ENCODE measurements at places on chromosomes 6 and 20. TPM values are rescaled to one million over a fixed set of nuclear protein-coding genes. Genes with fewer than 3 reads are reported as not detected.

DNA sequence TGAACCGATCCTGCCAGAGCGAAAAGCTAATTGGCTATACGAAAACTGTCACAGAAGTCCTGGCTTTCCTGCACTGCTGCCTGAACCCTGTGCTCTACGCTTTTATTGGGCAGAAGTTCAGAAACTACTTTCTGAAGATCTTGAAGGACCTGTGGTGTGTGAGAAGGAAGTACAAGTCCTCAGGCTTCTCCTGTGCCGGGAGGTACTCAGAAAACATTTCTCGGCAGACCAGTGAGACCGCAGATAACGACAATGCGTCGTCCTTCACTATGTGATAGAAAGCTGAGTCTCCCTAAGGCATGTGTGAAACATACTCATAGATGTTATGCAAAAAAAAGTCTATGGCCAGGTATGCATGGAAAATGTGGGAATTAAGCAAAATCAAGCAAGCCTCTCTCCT lies 14.2 kb downstream of the CCR6 start:
- no peaks in the 10 kb centered on the region for H3K27me3 ChIP-seq
- no peak for DNase-seq
- H3K27ac ChIP-seq = no peak overlapping the region
- no peaks in the 10 kb centered on the region for H3K4me1 ChIP-seq
- H3K36me3 ChIP-seq = no peaks in the 10 kb centered on the region

DNA sequence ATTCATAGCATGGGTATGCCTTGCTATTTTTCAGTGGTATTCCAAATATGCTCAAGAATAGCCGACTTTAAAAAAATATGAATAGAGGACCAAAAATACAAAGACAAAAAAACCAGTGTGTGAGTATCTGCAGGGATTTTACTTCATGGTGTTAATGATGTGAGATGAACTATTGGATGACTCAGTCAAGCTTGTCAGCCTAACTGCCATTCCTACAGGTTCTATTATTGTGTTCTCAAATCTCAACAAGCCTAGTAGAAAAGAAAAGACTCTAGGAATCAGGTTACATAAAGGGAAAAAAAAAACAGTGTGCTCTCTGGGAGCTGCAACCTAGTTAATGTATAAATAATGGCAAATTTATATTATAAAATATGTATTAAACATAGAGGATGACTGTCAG lies 588.4 kb upstream of the BTBD3 start:
- H3K27me3 ChIP-seq = no peaks in the 10 kb centered on the region
- no peaks in the 10 kb centered on the region for H3K4me1 ChIP-seq
- H3K27ac ChIP-seq = no peak overlapping the region
- no peak for DNase-seq
- H3K4me3 ChIP-seq = no peak overlapping the region
- no peaks in the 10 kb centered on the region for H3K36me3 ChIP-seq

DNA sequence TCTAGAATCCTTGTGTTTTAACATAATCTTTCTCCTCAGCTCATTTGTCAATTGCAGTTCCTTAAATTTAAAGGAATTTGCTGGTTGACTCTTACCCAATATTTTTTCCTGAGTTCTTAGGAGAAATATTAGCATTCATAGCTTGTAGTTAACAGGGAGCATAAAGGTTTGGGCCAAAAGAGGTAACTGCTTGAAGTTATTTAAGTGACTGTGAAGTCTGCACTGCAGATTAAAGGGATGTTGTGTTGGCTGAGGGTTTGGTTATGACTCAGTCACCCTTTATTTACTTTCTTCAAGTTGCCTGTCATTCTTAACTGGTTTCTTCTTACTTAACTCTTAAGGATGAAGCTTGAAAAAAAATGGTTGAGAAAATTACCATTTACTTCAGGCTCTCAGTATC lies 220.3 kb upstream of the LAMP5 start:
- H3K27me3 ChIP-seq = no peaks in the 10 kb centered on the region
- H3K4me3 ChIP-seq = no peak overlapping the region
- DNase-seq = no peak
- no peaks in the 10 kb centered on the region for H3K4me1 ChIP-seq
- no peaks in the 10 kb centered on the region for H3K36me3 ChIP-seq

GRCh38 chr6:31345026-31345730 lies 11.8 kb downstream of the HLA-B start:
- H3K27me3 ChIP-seq = no peaks in the 10 kb centered on the region
- H3K27ac ChIP-seq = no peak overlapping the region
- no peak overlapping the region for H3K4me3 ChIP-seq
- no peak for DNase-seq

GRCh38 chr6:24721461-24722215 lies 2.7 kb upstream of the C6orf62 start:
- peak overlapping the region; percentile 86 for H3K4me3 ChIP-seq
- no peaks in the 10 kb centered on the region for H3K27me3 ChIP-seq
- H3K36me3 ChIP-seq = no peaks in the 10 kb centered on the region
- no peak for DNase-seq
- peak overlapping the region; percentile 99 for H3K27ac ChIP-seq
- H3K4me1 ChIP-seq = peaks cover 4% of the 10 kb centered on the region

- no peaks in the 10 kb centered on the region for H3K4me1 ChIP-seq
- DNase-seq = no peak
- H3K36me3 ChIP-seq = no peaks in the 10 kb centered on the region
- H3K27me3 ChIP-seq = no peaks in the 10 kb centered on the region
- no peak overlapping the region for H3K4me3 ChIP-seq
- H3K27ac ChIP-seq = no peak overlapping the region
Measured at GRCh38 chr20:24943731-24944130, 5.3 kb upstream of the CST7 start.

- no peaks in the 10 kb centered on the region for H3K36me3 ChIP-seq
- H3K4me3 ChIP-seq = no peak overlapping the region
- no peak overlapping the region for H3K27ac ChIP-seq
- H3K27me3 ChIP-seq = no peaks in the 10 kb centered on the region
Measured at GRCh38 chr20:20211988-20212518, 155.9 kb upstream of the INSM1 start.

DNA sequence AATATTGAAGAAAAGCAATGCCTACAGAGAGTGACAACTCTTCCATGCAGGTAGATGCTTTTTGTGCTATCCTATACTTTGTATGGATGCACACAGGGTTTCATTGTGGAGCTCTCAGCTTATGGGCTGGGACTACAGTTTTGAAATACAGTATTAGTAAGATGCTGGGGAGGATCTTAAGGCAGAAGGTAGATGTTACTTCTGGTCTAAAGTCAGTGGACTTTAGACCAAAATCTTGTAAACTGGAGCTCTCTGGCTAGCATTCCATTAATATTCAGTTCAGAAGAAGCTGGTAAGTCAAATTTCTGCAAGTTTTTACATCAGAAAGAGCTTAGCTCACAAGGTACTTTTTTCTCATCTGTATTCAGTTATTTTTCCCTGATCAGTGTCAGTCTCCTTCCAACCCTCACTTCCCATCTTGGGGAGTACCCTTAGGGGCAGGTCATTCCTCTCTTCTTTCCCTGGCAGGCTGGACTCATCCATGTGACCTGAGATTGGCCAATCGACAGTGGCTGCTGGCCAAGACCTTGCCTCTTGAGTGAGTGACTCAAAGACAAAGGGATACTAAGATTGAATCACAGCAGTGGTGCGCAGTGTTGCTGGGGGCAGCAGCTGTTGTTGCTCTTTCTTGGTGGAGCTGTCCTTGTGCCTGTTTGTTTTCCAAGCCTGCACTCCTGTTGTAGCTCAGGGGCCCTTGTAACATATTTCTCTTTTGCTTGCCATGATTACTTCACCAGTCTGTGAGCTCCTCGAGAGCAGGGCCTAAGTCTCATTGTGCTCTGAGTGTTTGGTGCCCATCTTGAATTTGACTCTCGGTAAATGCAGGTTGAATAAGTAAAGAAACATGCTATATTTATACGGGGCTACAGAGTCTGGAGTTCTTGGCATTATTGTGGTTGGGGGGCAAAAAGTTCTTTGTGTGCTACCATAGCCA lies 2.8 kb upstream of the PHF20 start:
- H3K4me3 ChIP-seq = no peak overlapping the region
- peak overlapping the region; percentile 75 for H3K27ac ChIP-seq

DNA sequence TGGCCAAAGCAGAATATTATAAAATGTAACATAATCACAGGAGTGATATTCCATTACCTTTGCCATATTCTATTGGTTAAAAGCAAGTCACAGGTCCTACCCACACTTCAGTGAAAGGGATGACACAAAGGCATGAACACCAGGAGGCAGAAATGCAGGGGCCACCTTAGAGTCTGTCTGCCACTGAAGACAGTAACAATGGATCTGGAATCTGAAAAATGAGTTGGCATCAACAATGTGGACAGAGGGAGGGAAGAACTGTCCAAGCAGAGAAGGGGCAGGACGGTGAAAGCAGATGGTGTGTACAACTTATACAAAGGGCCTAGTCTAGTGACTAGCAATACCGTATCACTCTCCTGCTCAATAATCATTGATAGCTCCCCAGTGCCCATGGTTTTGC lies 6.6 kb upstream of the LPIN3 start:
- H3K4me3 ChIP-seq = no peak overlapping the region
- no peaks in the 10 kb centered on the region for H3K36me3 ChIP-seq
- H3K27me3 ChIP-seq = no peaks in the 10 kb centered on the region
- H3K4me1 ChIP-seq = no peaks in the 10 kb centered on the region

GRCh38 chr6:138230759-138231380 lies 12.6 kb upstream of the PBOV1 start:
- no peak for DNase-seq
- peak overlapping the region; percentile 83 for H3K27ac ChIP-seq
- H3K4me3 ChIP-seq = no peak overlapping the region

GRCh38 chr6:163667372-163668060 lies 253.0 kb downstream of the QKI start:
- H3K4me1 ChIP-seq = no peaks in the 10 kb centered on the region
- no peaks in the 10 kb centered on the region for H3K27me3 ChIP-seq
- no peak overlapping the region for H3K27ac ChIP-seq
- no peaks in the 10 kb centered on the region for H3K36me3 ChIP-seq

GRCh38 chr6:150719099-150719766 lies 119.5 kb downstream of the PLEKHG1 start:
- H3K27ac ChIP-seq = no peak overlapping the region
- H3K4me1 ChIP-seq = peaks cover 3% of the 10 kb centered on the region
- no peak for DNase-seq
- no peaks in the 10 kb centered on the region for H3K36me3 ChIP-seq

GRCh38 chr6:44116641-44117382 lies 10.4 kb downstream of the MRPL14 start:
- H3K36me3 ChIP-seq = peaks cover 23% of the 10 kb centered on the region
- peak overlapping the region; percentile 55 for H3K27ac ChIP-seq
- no peak overlapping the region for H3K4me3 ChIP-seq
- no peak for DNase-seq
- H3K4me1 ChIP-seq = peaks cover 37% of the 10 kb centered on the region

DNA sequence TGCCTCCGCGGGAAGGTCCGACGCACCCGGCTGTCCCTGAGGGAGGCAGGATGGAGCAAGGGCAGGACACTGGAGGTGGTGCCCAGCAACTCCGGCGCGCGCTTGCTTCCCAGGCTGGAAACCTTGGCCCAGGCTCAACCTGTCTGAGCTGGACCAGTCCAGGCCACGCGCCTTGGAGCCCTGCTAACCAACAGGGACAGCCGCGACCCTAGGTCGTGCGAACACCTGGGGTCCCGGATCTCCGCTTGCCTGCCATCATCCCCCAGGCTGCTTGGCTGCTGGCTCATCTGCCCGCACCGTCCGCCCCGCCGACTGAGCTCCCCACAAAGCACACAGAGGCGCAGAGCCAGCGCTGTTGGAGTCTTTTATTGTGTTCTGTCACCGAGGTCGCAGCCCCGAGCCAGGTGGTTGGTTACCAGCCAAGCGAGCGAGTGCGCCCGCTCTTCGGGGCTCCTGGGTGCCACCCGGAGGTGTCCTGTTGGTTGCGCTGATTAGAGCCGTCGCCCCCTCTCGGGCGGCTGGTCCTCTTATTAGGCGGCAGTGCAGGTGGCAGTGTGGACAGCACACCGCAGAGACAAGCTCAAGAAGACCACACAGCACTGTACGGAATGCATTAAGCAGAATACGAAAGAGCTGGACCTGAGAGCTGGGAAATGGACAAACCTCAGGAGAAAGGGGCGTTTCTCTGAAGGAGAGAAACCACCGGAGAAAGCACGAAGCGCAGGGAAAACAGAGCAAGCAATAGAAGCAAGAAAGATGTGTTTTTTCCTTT lies 3.8 kb downstream of the COL12A1 start:
- H3K4me1 ChIP-seq = peaks cover 6% of the 10 kb centered on the region
- H3K4me3 ChIP-seq = no peak overlapping the region
- no peak overlapping the region for H3K27ac ChIP-seq

GRCh38 chr6:118523216-118523615 lies 24.9 kb upstream of the PLN start:
- DNase-seq = no peak
- no peak overlapping the region for H3K4me3 ChIP-seq
- H3K27ac ChIP-seq = no peak overlapping the region
- peaks cover 3% of the 10 kb centered on the region for H3K4me1 ChIP-seq
- H3K27me3 ChIP-seq = no peaks in the 10 kb centered on the region
- no peaks in the 10 kb centered on the region for H3K36me3 ChIP-seq

GRCh38 chr20:35886537-35886936 lies 67.8 kb downstream of the SCAND1 start:
- no peak overlapping the region for H3K27ac ChIP-seq
- no peaks in the 10 kb centered on the region for H3K27me3 ChIP-seq
- DNase-seq = no peak
- no peaks in the 10 kb centered on the region for H3K36me3 ChIP-seq
- no peak overlapping the region for H3K4me3 ChIP-seq

DNA sequence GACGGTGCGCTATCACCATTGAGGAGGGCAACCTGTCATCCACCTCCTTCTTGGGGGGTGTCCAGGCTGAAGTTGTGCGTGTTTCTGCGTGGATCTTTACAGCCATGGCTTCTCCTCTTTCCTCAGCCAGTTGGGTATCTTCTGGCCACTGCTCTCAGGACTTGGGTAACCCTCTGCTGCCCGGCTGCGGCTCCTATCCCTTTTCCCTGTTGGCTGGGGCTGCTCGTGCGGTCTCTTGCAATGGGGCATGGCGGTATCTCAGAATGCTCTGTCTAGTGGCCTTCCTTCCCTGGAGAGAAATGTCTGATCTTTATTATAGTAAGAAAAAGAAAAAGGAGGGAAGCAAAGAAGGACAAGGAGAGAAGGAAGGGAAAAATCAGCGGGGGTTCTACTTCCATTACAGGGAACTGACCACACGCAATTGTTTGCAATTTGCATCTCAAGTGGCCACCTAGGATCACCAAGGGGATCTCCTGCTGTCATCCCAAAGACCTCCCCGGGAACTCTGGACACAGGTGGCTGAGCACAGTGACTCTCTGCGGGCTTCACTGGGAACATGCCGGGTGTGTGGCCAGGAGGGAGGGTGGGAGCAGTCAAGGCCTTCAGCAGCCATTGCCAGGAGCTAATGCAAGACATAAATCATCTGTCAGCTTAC lies 60.8 kb downstream of the NPEPL1 start:
- H3K36me3 ChIP-seq = no peaks in the 10 kb centered on the region
- no peak for DNase-seq
- H3K4me3 ChIP-seq = no peak overlapping the region

- H3K36me3 ChIP-seq = no peaks in the 10 kb centered on the region
- H3K4me1 ChIP-seq = no peaks in the 10 kb centered on the region
- no peak for DNase-seq
- no peak overlapping the region for H3K4me3 ChIP-seq
- peaks cover 28% of the 10 kb centered on the region for H3K27me3 ChIP-seq
Measured at GRCh38 chr6:12718015-12718414, 1.4 kb downstream of the PHACTR1 start.

XKR7 gene
- 0.43 TPM for total RNA-seq

KCNB1 gene
- total RNA-seq = 0.31 TPM

DYNLT2 gene
- 1.2 TPM for total RNA-seq

EFCAB8 gene
- total RNA-seq = 0.35 TPM

TRAPPC3L gene
- total RNA-seq = not detected

MYH7B gene
- 0.09 TPM for total RNA-seq

GMPR gene
- total RNA-seq = 4.5 TPM

CLDN20 gene
- total RNA-seq = not detected

MUC21 gene
- not detected for total RNA-seq

RRAGD gene
- total RNA-seq = 13.7 TPM

OLIG3 gene
- total RNA-seq = not detected

All from pancreas (tissue), 10 donors.